ENCODE measurements at places on chromosomes 3 and 15.
A peak's percentile ranks its signal among the peaks of the same experiment; 100 is the strongest.

GRCh38 chr3:18687286-18687685 lies 262.1 kb upstream of the SATB1 start:
- DNase-seq: no peak
- H3K4me3 ChIP-seq: no peak overlapping the region
- H3K27me3 ChIP-seq: no peaks in the 10 kb centered on the region
- H3K36me3 ChIP-seq: no peaks in the 10 kb centered on the region

- peaks cover 23% of the 10 kb centered on the region for H3K27me3 ChIP-seq
- peak overlapping the region; percentile 69 for H3K27ac ChIP-seq
- no peaks in the 10 kb centered on the region for H3K36me3 ChIP-seq
- no peak for DNase-seq
- H3K4me1 ChIP-seq: peaks cover 32% of the 10 kb centered on the region
- peak overlapping the region; percentile 61 for H3K4me3 ChIP-seq
Observed at GRCh38 chr15:84631706-84632272, 22.3 kb downstream of the WDR73 start.

- no peaks in the 10 kb centered on the region for H3K36me3 ChIP-seq
- no peak overlapping the region for H3K27ac ChIP-seq
- no peaks in the 10 kb centered on the region for H3K27me3 ChIP-seq
- no peak overlapping the region for H3K4me3 ChIP-seq
- no peak for DNase-seq
Observed at GRCh38 chr15:71350622-71351378, 235.5 kb downstream of the THSD4 start.

- no peak overlapping the region for H3K4me3 ChIP-seq
- DNase-seq: no peak
- no peaks in the 10 kb centered on the region for H3K27me3 ChIP-seq
- H3K4me1 ChIP-seq: no peaks in the 10 kb centered on the region
- H3K27ac ChIP-seq: no peak overlapping the region
Observed at GRCh38 chr3:6736836-6737629, 123.9 kb upstream of the GRM7 start.

GRCh38 chr3:118960876-118961450 lies 73.7 kb downstream of the IGSF11 start:
- no peaks in the 10 kb centered on the region for H3K36me3 ChIP-seq
- H3K27ac ChIP-seq: no peak overlapping the region
- no peak for DNase-seq
- no peaks in the 10 kb centered on the region for H3K4me1 ChIP-seq
- no peak overlapping the region for H3K4me3 ChIP-seq

DNA sequence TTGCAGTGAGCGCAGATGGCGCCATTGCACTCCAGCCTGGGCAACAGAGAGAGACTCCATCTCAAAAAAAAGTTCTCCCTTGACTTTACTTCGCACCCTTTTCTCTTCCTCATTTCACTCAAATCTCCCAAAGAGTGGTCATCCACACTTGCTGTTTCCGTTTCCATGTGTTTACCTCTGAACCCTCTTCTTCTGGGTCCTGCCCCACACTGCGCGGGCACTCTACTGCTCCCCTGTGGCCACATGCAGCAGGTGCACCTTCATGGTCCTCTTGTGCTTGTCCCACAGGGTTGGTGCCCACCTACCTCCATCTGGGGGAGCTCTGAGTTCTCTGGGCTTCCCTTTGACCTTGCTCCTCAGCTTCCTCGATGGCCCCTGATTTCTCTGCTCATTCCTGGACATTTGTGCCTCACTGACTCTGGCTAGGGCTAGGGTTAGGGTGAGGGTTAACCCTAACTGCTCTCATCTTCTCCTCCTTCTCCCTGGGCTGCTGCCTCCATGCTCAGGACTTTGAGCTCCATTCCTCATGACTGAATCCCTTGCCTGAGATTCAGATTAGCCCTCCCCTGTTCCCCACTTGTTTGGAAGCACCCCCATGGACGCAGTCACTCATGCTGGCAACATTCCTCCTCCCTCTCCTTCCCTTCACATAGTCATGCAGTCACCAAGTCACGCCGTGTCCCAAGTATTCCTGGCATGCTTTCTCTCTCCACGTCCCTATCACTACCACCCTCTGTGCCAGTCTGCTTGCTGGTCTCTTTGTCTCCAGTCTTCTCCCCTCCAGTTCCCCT lies 26.6 kb upstream of the KY start:
- H3K27ac ChIP-seq: no peak overlapping the region
- H3K27me3 ChIP-seq: no peaks in the 10 kb centered on the region
- H3K36me3 ChIP-seq: no peaks in the 10 kb centered on the region
- peak; percentile 78 for DNase-seq
- H3K4me1 ChIP-seq: no peaks in the 10 kb centered on the region

GRCh38 chr3:44470430-44470829 lies 7.0 kb downstream of the ZNF445 start:
- H3K27me3 ChIP-seq: no peaks in the 10 kb centered on the region
- H3K36me3 ChIP-seq: no peaks in the 10 kb centered on the region
- DNase-seq: no peak
- H3K27ac ChIP-seq: no peak overlapping the region

DNA sequence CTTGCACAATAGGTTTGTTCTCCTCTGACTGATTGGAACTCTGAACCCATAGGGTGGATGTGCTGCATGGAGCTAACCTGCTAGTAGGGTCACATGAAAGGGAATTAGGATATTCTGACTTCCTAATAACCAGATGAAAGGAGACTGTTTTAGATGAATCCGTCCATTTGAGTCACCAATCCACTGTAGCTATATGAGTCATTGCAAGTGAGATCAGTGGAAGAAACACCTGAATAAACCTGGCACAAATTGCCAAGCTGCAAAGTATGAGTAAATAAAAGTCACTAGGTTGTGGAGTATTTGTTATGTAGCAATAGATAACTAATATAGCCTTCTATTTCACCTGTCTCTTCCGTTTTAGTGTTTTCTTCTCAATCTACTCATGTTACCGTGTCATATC lies 584.4 kb downstream of the PDCD6IP start:
- no peak overlapping the region for H3K4me3 ChIP-seq
- H3K27me3 ChIP-seq: no peaks in the 10 kb centered on the region
- H3K36me3 ChIP-seq: no peaks in the 10 kb centered on the region
- H3K27ac ChIP-seq: no peak overlapping the region

DNA sequence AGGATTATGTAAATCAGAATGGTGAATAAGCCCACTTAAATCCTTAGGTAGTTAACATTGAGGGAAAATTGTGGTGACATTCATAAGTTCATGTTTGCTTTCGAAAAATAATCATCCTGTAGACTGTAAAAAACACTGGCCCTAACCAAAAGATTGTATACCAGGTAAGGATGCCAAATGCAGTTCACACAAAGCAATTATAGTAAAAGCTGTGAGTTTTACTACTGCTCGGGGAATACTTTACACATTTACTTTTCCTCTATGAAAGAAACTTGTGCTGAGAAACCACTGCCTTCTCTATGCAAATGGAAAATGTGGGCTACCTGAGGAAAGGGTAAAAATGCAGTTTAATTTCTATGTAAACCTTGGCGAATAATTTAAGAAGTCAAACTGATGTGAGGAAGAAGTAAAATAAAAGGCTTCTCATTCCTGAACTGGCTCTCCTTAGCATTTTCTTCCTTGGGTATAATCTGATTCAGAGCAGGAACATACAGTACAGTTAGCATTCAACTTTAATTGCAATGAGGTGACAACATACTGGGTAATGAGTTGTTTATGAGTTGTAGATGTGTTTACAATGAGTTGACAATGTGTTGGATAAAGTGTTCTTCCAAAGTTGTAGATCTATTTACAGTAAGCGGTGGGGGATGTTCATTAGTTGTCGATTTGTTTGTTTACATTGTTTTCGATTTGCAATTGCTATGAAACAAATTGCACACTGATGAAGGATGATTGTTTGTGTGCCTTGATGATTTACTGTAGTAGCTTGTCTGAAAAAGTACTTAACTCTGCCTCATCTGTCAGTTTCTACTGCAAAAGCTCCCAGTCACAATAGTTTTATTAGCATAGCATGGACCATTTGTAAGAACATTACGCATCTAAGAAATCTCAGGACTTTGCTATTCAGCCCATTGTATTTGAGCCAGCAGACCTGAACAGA lies 453.0 kb upstream of the DPH6 start:
- no peak overlapping the region for H3K27ac ChIP-seq
- no peaks in the 10 kb centered on the region for H3K36me3 ChIP-seq
- no peak overlapping the region for H3K4me3 ChIP-seq
- H3K4me1 ChIP-seq: peaks cover 8% of the 10 kb centered on the region

GRCh38 chr15:43534897-43535296 lies 17.5 kb downstream of the MAP1A start:
- DNase-seq: no peak
- no peak overlapping the region for H3K27ac ChIP-seq
- no peaks in the 10 kb centered on the region for H3K27me3 ChIP-seq
- H3K4me1 ChIP-seq: peaks cover 8% of the 10 kb centered on the region
- no peaks in the 10 kb centered on the region for H3K36me3 ChIP-seq

DNA sequence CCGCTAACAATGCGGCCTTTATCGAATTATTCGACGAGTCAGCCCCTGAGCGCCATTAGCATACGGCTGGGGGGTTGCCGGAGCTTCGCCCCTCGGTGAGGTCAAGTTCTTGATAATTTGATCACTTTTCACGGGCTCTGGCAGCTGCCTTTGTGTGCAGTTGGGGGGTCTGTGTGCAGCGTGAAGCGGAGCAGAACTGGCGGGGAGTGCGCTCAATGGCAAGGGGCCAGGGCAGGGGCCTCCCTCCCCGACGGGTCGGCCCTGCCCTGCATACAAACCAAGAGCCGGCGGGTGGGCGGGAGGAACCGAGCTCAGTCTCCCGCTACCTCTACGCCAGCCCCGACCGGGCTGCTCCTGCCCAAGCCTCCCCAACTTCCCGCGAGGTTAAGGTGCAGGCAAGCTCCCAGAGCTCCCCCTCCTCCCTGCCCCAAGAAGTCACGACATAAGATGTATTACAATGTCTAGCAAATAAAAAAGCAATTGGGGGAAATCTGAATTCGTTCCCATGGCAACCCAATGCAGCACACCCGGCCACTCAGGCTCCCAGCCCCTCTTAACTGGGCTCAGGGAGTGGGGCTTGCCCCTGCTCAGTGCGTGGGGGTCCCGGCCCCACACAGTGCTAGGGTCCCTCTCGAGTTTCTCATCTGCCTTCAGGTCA lies 34.1 kb upstream of the POLG start:
- H3K27ac ChIP-seq: no peak overlapping the region
- DNase-seq: peak; percentile 82
- H3K4me1 ChIP-seq: peaks cover 42% of the 10 kb centered on the region

DNA sequence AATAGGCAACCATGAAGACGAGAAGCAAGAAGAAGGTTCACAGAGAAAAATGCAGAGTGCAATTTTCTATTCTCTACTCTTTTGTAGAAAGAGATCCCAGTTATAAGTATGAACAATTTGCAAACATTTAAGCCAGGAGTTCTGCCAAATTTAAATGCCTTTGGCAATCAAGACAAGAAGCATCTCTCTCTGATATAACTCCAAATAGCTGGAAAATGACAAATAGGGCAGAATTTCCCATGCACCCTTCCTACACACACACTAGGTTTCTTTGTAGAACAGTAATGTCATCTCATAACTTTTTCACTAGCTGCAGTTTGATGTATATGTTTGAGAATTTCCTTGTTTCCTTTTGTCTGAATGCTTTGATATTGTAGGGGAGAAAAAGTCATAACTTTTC lies 333.5 kb upstream of the AZI2 start:
- H3K27me3 ChIP-seq: no peaks in the 10 kb centered on the region
- H3K4me1 ChIP-seq: peaks cover 20% of the 10 kb centered on the region
- no peak for DNase-seq
- no peak overlapping the region for H3K27ac ChIP-seq
- no peak overlapping the region for H3K4me3 ChIP-seq

GRCh38 chr3:129034642-129035041 lies 25.9 kb upstream of the GP9 start:
- no peaks in the 10 kb centered on the region for H3K36me3 ChIP-seq
- no peak for DNase-seq
- no peak overlapping the region for H3K4me3 ChIP-seq
- no peaks in the 10 kb centered on the region for H3K4me1 ChIP-seq
- H3K27me3 ChIP-seq: no peaks in the 10 kb centered on the region

DNA sequence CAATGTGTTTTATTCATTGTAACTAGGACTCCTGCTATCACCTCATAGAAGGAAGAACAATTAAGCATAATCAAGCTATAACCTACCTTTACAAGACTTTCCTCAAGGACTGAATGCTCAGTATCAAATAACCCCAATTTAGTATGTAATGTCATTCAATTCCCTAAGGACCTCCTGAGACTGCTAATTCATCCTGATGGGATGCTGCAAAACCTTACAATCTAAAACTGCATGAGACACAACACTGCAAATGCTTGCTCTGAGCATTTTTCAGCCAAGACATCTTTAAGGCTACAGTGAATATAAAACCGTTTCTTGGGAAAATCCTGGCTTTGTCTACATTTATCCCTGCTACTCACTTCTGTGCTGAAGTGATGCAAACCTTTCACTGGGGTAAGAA lies 69.9 kb downstream of the RYK start:
- DNase-seq: no peak
- H3K36me3 ChIP-seq: no peaks in the 10 kb centered on the region
- peaks cover 9% of the 10 kb centered on the region for H3K4me1 ChIP-seq
- no peaks in the 10 kb centered on the region for H3K27me3 ChIP-seq

GRCh38 chr3:134287512-134287911 lies 36.9 kb upstream of the RYK start:
- H3K36me3 ChIP-seq: no peaks in the 10 kb centered on the region
- H3K27ac ChIP-seq: no peak overlapping the region
- no peaks in the 10 kb centered on the region for H3K27me3 ChIP-seq
- H3K4me1 ChIP-seq: no peaks in the 10 kb centered on the region

- peaks cover 19% of the 10 kb centered on the region for H3K27me3 ChIP-seq
- no peaks in the 10 kb centered on the region for H3K36me3 ChIP-seq
- H3K4me1 ChIP-seq: peaks cover 21% of the 10 kb centered on the region
Observed at GRCh38 chr3:182135056-182135455, 423.3 kb downstream of the SOX2 start.

DNA sequence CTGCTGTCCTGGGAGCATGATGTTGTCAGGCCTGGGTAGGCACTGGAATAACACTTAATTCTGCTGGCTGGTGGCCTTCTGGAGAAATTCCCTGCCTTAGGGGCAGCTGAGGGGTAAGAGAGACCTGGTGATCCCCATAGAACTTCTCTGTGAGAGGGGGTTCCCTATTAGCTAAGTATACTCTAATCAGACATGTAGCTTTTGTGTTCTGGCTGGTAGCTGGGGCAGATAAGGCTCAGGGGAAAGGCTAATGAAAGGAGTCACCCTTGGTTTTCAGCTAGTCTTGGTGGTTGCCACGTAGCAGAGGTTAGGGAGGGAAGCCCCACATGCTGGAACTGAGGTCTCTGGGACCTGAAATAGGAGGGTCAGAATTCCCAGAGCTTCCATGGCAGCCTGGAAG lies 952 bp upstream of the HDDC3 start:
- H3K27ac ChIP-seq: no peak overlapping the region
- no peak overlapping the region for H3K4me3 ChIP-seq
